ENCODE measurements at places on chromosomes 4 and X.

DNA sequence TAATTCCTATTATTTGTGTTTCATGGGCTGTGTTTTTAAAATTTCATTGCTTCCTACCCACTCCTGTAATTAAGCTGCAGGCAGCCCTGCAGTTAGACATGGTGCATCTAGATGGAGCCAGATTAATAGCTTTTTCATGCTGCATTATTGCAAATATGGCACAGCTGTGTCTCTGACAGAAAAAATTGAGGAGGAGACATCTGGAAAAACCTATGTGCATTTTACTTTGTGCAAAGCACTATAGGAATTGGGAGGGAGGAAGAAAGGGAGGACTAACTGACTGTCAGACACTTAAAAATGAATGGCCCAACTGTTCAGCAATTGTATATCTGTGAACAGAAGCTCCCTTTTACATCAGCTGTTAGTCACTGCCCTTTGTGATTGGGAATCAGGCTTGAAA is 8.1 kb upstream of the RPGR start:
- DNase-seq: no peak

GRCh38 chr4:133592106-133592505 is 443.0 kb downstream of the PCDH10 start:
- DNase-seq: no peak

- DNase-seq: no peak
Measured at GRCh38 chrX:41449615-41450014, 2.5 kb downstream of the NYX start.

DNA sequence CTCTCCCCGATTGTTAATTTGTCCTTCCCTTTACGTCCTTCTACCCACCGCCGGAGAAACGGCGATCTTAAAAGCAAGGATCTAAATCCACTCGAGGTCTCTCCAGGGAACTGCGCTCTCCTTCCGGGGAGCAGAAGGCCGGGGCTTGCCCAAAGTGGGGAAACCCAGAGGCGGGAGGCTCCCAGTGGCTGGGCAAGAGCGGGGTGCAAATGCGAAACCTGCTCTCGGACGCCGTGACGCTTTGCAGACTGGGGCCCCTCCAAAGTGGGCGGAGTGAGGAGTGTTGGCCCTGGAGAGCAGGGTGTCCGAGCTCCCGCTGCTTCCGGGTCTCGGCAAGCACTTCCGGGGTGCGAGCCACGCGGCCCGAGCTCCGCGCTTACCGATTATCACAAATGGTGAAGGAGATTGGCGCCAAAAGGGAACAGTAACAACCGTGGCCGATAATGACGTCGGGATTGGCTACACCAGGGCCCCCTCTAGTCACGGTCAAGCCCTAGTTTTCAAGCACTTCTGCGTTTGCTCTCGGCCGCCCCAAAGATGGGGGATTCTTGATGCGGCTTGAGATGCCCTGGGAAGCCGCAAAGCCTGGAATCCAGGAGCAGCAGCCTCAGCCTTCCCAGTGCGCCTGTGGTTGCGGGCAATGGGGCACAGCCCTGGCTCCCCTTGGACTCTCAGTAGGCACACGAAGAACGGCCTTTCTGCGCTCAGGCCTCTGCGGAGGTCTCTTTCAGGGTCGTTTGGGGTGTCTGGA is 29.0 kb downstream of the HAND2 start:
- DNase-seq: no peak

- no peak for DNase-seq
Measured at GRCh38 chr4:151835467-151835866, 74.7 kb upstream of the GATB start.

- DNase-seq: no peak
Measured at GRCh38 chr4:6772223-6772928, 10.2 kb upstream of the KIAA0232 start.

GRCh38 chrX:138034136-138034535 is 468.2 kb downstream of the ZIC3 start:
- DNase-seq: no peak

- no peak for DNase-seq
Measured at GRCh38 chr4:83071116-83071515, 36.1 kb downstream of the COPS4 start.

- no peak for DNase-seq
Measured at GRCh38 chr4:129422277-129422676, 326.3 kb downstream of the C4orf33 start.

- DNase-seq: peak; percentile 28
Measured at GRCh38 chrX:31099536-31100090, 27.8 kb upstream of the FTHL17 start.

GRCh38 chr4:145822581-145822980 is 116.0 kb downstream of the ZNF827 start:
- no peak for DNase-seq

Data from activated T-cell treated with anti-CD3 and anti-CD28 coated beads for 48 hours (primary cell).